Activated T-cell treated with anti-CD3 and anti-CD28 coated beads, Interleukin-2, amount 50 U/mL, for 48 hours (primary cell): ENCODE measurements at places on chromosomes 12 and 14.

DNA sequence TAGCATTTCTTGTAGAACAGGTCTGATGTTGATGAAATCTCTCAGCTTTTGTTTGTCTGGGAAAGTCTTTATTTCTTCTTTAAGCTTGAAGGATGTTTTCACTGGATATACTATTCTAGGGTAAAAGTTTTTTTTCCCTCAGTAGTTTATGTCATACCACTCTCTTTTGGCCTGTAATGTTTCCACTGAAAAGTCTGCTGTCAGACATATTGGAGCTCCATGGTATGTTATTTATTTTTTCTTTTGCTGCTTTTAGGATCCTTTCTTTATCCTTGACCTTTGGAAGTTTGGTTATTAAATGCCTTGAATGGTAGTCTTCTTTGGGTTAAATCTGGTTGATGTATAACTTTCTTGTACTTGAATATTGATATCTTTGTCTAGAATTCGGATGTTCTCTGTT is 306.1 kb downstream of the FUT8 start:
- no peak for DNase-seq

- DNase-seq, result no peak
Measured at GRCh38 chr12:117684471-117684870, 284.3 kb downstream of the KSR2 start.

DNA sequence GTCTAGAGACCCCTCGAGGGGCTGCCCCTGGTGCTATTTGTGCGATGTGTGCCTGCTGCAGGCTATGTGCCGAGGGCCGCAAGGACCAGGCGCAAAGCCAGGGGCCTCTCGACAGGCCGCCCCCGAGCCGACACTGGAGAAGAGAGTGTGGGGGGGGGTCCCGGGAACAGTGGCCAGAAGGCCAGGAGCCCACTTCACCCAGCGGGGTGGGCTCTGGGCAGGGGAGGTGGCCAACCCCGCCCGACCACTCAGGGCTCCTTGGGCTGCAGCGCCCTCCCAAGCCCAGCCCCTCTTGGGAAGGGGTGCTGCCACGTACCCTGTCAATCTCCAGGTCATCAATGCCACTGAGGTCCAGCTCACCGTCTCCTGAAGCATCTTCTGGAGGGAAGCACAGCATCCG is 28.6 kb upstream of the BTBD6 start:
- no peak for DNase-seq

DNA sequence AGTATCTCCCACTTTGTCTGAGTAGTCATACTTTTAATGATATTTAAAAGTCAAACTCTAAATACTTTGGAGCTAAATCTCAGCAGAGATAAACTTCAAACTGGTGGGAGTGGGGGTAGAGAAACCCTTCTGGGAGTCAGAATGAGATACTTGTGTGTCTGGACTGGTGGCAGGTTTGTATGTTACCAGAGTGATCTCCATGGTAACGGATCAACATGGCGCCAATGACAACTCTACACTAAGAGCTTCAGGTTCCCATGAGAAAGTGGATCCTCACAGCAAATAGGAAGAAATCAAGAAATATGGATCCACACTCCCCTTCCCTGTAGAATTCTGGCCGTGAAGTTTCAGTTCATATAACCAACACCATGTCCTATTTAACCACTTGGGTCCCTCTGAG is 121.9 kb downstream of the ETV6 start:
- DNase-seq, result no peak

GRCh38 chr14:102374264-102374663 is 11.5 kb downstream of the TECPR2 start:
- no peak for DNase-seq

- DNase-seq, result no peak
Measured at GRCh38 chr12:113393749-113394148, 9.9 kb downstream of the SDS start.

GRCh38 chr14:57560681-57561080 is 67.0 kb upstream of the CCDC198 start:
- no peak for DNase-seq

- no peak for DNase-seq
Measured at GRCh38 chr14:96422992-96423391, 31.1 kb downstream of the AK7 start.

GRCh38 chr14:58707949-58708348 is 70.2 kb downstream of the DACT1 start:
- DNase-seq, result no peak
